ENCODE measurements at places on chromosomes 4 and X.

DNA sequence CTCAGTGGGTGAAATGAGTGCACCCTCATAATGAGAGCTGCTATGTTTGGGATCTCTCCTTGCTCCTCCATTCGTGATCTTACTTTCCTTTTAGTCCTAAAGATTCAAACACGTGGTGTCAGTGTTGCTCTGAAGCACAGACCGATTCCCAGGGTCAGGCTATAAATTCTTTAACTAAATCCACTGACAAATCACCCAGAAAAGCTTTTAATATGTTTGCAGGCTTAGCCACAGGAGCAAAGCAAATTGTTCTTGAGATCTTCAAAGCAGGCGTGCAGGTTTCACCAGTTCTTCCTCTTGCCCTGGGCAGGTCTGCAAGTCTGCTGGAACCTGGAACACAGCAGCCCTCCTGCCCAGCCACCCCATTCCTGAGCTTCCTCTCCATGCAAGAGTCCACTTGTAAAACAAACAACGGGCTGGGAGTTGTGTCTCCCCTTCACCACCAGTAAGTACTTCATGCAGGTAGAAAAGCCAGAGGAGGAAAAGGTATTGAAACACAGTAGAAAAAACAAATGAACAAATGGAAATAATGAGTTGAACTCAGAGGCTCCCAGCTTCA, 70.1 kb upstream of the ENPP6 start:
- no peak for DNase-seq

DNA sequence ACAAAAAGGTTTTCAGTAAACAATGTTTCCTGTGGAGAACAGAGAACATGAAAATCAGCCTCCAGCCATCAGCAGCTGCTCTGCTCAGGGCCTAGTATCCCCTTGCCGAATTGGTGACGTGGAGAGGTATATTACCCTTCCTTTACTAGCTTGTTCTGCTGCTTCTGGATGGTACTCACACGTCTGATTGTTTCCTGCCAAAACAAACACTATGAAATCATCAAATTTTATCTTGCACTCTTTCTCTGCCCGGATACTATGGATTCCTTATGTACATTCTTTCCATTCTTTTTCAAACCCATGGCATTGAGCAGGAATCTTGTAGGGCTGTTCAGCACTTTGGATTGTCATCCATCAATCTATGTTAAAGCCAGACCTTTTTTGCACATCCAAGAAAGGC, 18.8 kb upstream of the METAP1 start:
- DNase-seq, result no peak

DNA sequence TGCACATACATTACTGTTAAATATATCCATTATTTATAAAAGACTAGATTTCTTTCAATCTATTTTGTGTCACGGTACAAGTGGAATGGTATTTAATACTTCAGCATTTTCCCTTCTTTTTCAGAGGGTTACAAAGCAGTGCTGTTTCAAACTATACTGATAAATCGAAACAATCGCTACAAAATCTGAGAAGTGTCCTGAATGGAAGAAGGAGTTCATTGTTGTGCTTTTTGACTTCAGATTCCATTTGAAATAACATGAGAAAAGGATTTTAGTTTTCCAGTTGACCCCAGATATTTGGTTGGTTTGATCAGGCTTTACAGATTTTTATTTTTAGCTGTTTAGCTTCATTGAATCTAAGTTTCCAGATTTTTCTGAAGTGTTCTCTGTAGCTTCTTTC, 292.1 kb upstream of the ANKRD50 start:
- no peak for DNase-seq

DNA sequence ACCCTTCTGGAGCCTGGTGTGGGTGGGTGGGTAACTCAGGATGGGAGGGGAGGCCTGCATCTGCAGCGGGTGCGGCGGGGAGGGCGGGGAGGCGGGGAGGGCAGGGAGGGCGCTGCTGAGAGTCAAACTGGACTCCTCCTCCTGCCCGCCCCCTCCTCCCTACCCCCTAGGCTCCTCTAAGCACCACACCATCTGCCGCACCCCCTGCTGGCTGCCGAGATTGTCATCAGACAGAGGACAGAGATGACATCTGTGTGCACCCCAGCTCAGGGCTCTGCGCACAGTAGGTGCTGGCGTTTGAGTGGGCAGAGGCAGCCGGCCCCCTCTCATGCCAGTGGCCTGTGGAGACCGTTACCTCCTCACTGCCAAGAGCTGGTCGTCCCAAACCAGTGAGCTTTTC, 10.6 kb upstream of the HMX1 start:
- no peak for DNase-seq

GRCh38 chr4:100823066-100823992, 305.5 kb upstream of the EMCN start:
- peak; percentile 1 for DNase-seq

GRCh38 chrX:101057093-101057714, 5.3 kb upstream of the TRMT2B start:
- DNase-seq, result no peak

GRCh38 chr4:58739275-58739674, 1629.1 kb upstream of the IGFBP7 start:
- no peak for DNase-seq
